ENCODE measurements at places on chromosomes 16 and 17. TPM values are rescaled to one million over a fixed set of nuclear protein-coding genes. Genes with fewer than 3 reads are reported as not detected.

The TNP2 gene
- total RNA-seq: not detected

The CCL2 gene
- 321 TPM for total RNA-seq

GRCh38 chr16:49486400-49486799, 112.8 kb downstream of the C16orf78 start:
- DNase-seq: no peak

GRCh38 chr16:68452176-68452575, 3.9 kb upstream of the SMPD3 start:
- DNase-seq: no peak

DNA sequence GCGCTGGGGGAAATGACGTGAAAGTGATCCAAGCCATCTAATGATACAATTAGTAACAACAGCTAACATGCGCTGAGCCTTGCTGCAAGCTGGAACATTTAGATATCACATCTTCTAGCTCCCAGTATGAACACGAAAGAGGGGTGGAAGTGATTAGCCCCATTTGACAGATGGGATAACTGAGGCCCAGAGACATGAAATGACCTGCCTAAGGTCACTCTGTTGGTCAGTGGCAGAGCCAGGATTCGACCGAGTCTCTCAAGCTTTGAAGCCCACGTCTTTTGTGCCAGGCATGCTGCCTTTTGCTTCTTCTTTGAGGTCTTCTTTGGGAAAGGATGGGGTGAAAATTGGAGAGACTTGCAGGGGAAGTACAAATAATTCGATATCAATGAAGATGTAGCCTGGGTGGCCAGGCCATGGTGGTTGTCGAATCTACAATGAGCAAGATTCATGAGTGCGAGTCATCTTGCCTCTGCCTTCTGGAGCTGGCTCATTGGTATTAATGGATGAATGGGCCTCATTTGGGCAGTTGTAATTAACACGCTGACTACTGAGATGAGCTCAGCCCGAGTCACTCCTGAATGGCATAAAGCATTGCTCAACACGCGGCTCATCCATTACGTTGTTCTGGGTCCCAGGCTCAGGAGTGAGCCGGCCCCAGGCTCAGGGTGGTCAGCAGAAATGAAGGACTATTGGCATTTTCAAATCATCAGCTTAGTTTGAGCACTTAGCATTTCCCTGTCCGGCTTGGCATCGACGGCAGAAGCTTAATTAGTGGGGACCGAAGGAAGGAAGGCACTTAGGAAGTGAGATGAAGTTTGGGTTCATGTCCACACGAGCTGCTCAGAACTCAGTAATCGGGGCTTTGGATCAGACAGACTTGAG, 28.0 kb upstream of the GPRC5B start:
- peak; percentile 49 for DNase-seq

DNA sequence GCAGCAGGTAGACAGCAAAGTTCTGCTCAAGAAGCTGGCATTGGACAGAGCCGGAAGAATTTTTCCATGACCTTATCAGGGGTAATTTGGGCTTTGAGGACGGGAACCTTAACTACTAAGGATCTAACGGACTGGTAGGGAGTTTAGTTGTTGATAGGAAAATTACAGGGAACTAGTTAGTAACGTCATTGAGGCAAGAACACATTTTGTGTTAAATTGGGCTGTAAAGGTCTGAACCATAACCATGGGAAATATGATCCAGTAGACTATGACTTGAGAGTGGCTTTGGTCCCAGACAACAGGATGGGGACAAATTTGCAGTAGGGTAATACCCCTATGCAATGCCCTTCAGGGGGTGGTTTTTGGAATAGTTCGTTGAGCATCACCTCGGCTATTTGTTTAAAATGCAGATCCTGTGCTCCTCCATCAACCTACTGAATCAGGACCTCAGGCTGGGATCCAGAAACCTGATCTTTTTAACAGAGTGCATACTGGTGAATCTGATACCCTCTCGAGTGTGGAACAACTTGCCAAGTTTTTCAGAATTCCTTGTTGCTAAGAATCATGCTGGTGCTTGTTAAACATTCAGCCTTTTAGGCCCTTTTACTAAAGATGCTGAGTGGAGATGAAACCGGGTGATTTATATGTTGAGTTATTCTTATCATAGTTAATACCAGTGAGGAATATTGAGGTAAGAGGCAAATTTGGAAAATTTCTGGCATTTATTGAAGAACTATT, 255.1 kb downstream of the MAP2K6 start:
- DNase-seq: no peak
